RPMI7951 (cell line): ENCODE measurements at places on chromosomes 2 and 18. TPM values are rescaled to one million over a fixed set of nuclear protein-coding genes. Genes with fewer than 3 reads are reported as not detected.

CD8A gene
- not detected in 2 replicates for total RNA-seq

PPP1R1C gene
- total RNA-seq: 3.1 and 4.2 TPM in 2 replicates

PER2 gene
- total RNA-seq: 4.0 and 4.2 TPM in 2 replicates

SCN2A gene
- total RNA-seq: under 0.01 and 0.29 TPM in 2 replicates

SCG2 gene
- total RNA-seq: 57.7 and 79.7 TPM in 2 replicates

EHD3 gene
- 19.9 and 20.0 TPM in 2 replicates for total RNA-seq

EMILIN1 gene
- 27.6 and 44.8 TPM in 2 replicates for total RNA-seq

DPP4 gene
- total RNA-seq: 2.8 and 3.1 TPM in 2 replicates

CNNM3 gene
- total RNA-seq: 3.6 and 4.8 TPM in 2 replicates

DUSP19 gene
- total RNA-seq: 1.7 and 2.1 TPM in 2 replicates

XPO1 gene
- total RNA-seq: 226 and 297 TPM in 2 replicates

QPCT gene
- total RNA-seq: 126 and 137 TPM in 2 replicates

ASPRV1 gene
- total RNA-seq: 0.12 and 0.68 TPM in 2 replicates

SH3RF3 gene
- 4.3 and 4.6 TPM in 2 replicates for total RNA-seq

ACMSD gene
- not detected in 2 replicates for total RNA-seq

DOK6 gene
- not detected in 2 replicates for total RNA-seq

NEB gene
- total RNA-seq: under 0.01 and 0.10 TPM in 2 replicates

SOWAHC gene
- total RNA-seq: 6.8 and 7.2 TPM in 2 replicates

ATP6V1B1 gene
- total RNA-seq: 0.68 and 2.8 TPM in 2 replicates

DCDC2C gene
- not detected in 2 replicates for total RNA-seq

ANKRD53 gene
- 0.20 TPM in 1 of 2 replicates, not detected in the other for total RNA-seq

HOXD13 gene
- 1.2 and 2.6 TPM in 2 replicates for total RNA-seq

KCNG2 gene
- not detected in 2 replicates for total RNA-seq

SS18 gene
- 108 and 120 TPM in 2 replicates for total RNA-seq

ATF2 gene
- 55.0 and 73.3 TPM in 2 replicates for total RNA-seq

TMEM237 gene
- total RNA-seq: 132 and 136 TPM in 2 replicates

FOXI3 gene
- total RNA-seq: not detected in 2 replicates

BOLL gene
- total RNA-seq: not detected in 2 replicates

RGPD3 gene
- 0.12 and 0.20 TPM in 2 replicates for total RNA-seq

FAM237A gene
- total RNA-seq: not detected in 2 replicates

SP5 gene
- total RNA-seq: 0.20 TPM in 1 of 2 replicates, not detected in the other

DHRS9 gene
- not detected in 2 replicates for total RNA-seq

LOXHD1 gene
- not detected in 2 replicates for total RNA-seq

FSHR gene
- not detected in 2 replicates for total RNA-seq

B3GNT2 gene
- total RNA-seq: 26.5 and 31.6 TPM in 2 replicates

DARS1 gene
- total RNA-seq: 201 and 222 TPM in 2 replicates

CDCA7 gene
- total RNA-seq: 21.4 and 28.8 TPM in 2 replicates

VWA3B gene
- total RNA-seq: 0.29 TPM in 1 of 2 replicates, not detected in the other

SPATA3 gene
- not detected in 2 replicates for total RNA-seq

ARHGAP25 gene
- 0.12 TPM in 1 of 2 replicates, not detected in the other for total RNA-seq

PLGLB1 gene
- 0.36 TPM in 1 of 2 replicates, not detected in the other for total RNA-seq

TCF7L1 gene
- 0.39 TPM in 1 of 2 replicates, not detected in the other for total RNA-seq
